Colonic mucosa (tissue), 4 donors: ENCODE measurements at places on chromosomes 12 and 14. TPM values are rescaled to one million over a fixed set of nuclear protein-coding genes. Genes with fewer than 3 reads are reported as not detected.

GRCh38 chr12:47078733-47079467 is 521 bp upstream of the PCED1B start:
- H3K27me3 ChIP-seq: peaks cover 9% of the 10 kb centered on the region
- peak overlapping the region; percentile 77 for H3K27ac ChIP-seq
- H3K4me1 ChIP-seq: no peaks in the 10 kb centered on the region
- no peak for DNase-seq
- peak overlapping the region; percentile 55 for H3K4me3 ChIP-seq
- H3K36me3 ChIP-seq: no peaks in the 10 kb centered on the region

The PYGL gene
- 33.0 TPM for total RNA-seq

The PALS1 gene
- total RNA-seq: 35.5 TPM

GRCh38 chr12:54571193-54572188 is 17.0 kb downstream of the PPP1R1A start:
- H3K27ac ChIP-seq: no peak overlapping the region
- H3K4me3 ChIP-seq: no peak overlapping the region
- no peaks in the 10 kb centered on the region for H3K36me3 ChIP-seq
- DNase-seq: no peak
- H3K27me3 ChIP-seq: no peaks in the 10 kb centered on the region
- H3K4me1 ChIP-seq: no peaks in the 10 kb centered on the region

The ADGRD1 gene
- total RNA-seq: 3.6 TPM

GRCh38 chr12:78473136-78473535 is 391.4 kb upstream of the SYT1 start:
- no peak overlapping the region for H3K27ac ChIP-seq
- no peaks in the 10 kb centered on the region for H3K4me1 ChIP-seq
- H3K36me3 ChIP-seq: no peaks in the 10 kb centered on the region
- DNase-seq: no peak
